ENCODE measurements at places on chromosomes 3 and 15. TPM values are rescaled to one million over a fixed set of nuclear protein-coding genes. Genes with fewer than 3 reads are reported as not detected.

DNA sequence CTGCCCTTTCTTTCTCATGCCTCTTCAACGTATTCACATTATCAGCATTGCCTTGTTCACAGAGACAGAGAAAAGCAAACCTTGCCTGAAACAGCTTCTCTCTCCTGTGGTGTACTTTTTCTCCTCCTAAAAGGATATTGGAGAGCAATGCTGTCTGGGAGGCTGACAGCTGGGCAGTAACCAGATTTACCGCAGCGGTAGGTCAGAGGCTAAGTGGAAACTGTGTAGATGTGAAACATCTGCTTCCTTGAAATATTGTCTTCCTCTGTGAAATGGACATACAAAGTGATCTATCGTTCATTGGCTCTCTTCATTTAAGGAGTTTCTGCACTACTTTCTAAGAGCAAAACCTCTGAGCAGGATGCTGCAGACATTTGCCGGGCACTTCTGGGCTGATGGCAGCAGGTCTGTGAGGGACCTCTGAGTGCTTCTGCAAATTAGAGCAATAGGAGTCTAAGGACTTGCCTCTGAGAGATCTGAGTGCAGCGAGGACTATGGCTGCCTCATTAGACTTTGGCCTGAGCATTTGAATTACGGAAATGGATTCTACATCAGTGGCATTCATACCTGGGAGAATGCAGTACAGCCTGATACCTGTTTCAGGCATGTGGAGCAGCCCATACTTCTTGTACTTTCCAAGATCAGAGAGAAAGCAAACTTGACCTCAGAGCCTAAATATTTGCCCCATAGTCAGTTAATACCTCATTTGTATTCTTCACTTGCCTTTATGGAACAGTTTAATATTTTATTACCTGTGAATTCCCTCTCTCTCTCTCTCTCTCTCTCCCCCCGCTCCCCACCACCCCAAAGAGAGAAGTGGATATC lies 260.5 kb upstream of the TPRG1 start:
- no peak overlapping the region for H3K27ac ChIP-seq
- H3K4me3 ChIP-seq = no peak overlapping the region
- peak; percentile 64 for DNase-seq

Gene DLEC1
- 0.40 TPM for total RNA-seq

DNA sequence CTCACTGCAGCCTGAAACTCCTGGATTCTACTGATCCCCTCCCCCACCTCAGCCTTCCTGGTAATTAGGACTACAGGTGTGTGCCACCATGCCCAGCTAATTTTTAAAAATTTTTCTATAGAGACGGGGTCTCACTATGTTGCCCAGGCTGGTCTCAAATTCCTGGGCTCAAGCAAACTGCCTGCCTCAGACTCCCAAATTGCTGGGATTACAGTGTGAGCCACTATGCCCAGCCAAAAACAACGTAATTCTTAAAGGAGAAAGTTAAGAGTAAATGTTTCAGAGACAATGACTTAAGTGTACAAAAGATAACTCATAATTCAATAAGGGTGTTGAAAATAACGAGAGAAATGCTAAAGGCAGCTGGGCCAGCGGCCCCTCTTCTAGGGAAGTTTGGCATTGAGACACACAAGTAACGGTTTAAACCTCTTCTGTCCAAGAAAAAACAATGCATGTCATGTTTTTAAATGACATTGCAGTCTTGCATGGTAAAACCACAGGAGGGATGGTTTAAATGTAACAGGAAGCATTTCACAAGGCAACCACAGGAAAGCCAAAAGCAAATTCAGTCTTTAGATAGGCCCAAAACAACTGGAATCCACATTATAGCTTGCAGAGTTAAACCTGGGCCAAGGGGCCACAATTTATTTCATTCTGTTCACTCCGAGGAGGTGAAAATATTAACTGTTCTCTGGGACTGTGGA lies 5.1 kb downstream of the PROK2 start:
- H3K36me3 ChIP-seq = no peaks in the 10 kb centered on the region
- peaks cover 9% of the 10 kb centered on the region for H3K4me1 ChIP-seq
- peak; percentile 64 for DNase-seq
- peaks cover 48% of the 10 kb centered on the region for H3K27me3 ChIP-seq
- H3K4me3 ChIP-seq = no peak overlapping the region

Gene TBCCD1
- 11.6 TPM for total RNA-seq

- H3K27me3 ChIP-seq = no peaks in the 10 kb centered on the region
- H3K4me1 ChIP-seq = no peaks in the 10 kb centered on the region
- no peaks in the 10 kb centered on the region for H3K36me3 ChIP-seq
- DNase-seq = no peak
- no peak overlapping the region for H3K4me3 ChIP-seq
- no peak overlapping the region for H3K27ac ChIP-seq
Observed at GRCh38 chr15:91521996-91522395, 331.5 kb upstream of the SLCO3A1 start.

DNA sequence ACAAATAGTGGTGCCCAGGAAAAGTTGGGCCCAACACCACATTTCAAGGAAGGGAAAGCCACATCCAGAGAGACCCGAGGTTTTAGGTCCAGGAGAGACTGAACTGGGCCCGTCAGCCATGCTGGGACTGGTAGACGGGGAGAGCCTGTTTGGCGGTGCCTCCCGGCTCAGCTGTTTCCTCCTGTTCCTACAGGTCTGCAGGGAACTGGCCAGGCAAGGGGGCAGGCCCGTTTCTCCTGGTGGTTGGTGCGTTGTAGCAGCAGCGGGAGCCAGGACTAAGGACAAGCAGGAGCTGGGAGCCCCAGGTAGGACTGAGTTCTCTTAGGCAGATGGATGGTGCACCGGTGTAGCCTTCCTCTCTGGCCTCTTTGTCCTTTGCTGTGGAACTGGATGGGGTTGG lies 3.9 kb downstream of the PRKCD start:
- no peak overlapping the region for H3K4me3 ChIP-seq
- peaks cover 22% of the 10 kb centered on the region for H3K4me1 ChIP-seq
- no peak for DNase-seq
- H3K27me3 ChIP-seq = no peaks in the 10 kb centered on the region

Gene KPNA4
- total RNA-seq = 48.2 TPM

DNA sequence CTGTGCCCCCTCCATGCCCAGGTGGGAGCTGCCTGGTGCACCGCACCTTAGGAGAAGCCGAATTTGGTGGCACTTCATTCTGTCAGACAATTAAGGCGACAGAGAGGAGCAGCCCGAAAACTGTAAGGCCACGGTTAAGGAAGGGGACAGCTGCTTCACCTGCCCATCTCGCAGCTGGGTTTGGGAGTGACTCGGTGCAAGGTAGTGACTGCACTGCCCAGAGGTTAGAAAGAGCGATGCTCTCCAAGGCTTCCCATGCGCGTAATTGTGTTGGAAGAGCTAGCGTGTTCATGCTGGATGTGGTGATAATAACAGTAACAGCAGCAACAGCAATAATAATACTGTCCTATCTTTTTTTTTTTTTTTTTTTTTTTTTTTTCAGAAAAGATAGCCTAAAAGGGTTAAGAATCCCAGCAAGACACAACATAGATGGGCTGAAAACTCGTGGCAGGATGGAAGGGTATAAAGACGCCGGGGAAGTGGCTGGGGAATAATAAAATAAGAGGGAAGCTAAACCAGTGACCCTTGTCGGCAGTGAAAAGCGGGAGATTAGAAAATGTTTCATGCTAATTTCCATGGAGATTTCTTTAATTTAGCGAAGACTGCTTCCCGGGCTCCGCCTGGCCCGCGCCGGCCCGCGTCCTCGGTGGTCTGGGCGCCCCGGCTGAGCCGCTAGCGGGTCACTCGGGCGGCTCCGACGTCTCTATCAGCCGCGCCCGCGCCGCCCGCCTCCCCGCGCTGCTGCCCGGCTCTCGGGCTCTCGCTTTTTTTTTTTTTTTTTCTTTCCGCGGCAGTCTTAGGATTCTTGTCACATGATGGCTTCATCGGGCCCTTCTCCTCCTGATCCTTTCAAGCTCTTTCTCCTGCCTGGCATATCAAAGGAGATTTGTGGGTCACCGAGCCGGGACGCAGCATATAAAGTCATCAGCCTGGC lies 617.1 kb downstream of the NR2F2 start:
- DNase-seq = no peak
- peaks cover 6% of the 10 kb centered on the region for H3K27me3 ChIP-seq
- peaks cover 6% of the 10 kb centered on the region for H3K4me1 ChIP-seq
- no peak overlapping the region for H3K27ac ChIP-seq

Data from esophagus muscularis mucosa (tissue), 4 donors.